ENCODE measurements at places on chromosomes 7 and 10. TPM values are rescaled to one million over a fixed set of nuclear protein-coding genes. Genes with fewer than 3 reads are reported as not detected.

DNA sequence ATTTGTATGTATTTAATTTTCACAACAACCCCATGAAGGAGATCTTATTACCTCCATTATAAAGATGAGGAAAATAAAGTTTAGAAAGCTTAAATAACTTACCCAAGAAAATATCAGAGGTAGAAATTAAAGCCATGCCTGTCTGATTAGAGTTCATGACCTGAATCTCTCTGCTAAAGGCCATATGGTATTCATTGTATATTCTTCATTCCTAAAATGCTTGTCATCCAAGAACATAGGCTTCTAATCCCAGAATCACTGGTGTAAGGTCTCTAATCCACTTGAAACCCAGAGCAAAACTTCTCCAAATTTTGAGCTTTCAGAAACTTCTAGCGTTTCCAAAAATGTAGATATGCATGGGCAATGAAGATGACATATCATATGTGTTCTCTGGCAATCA lies 72.3 kb upstream of the YAE1 start:
- no peak overlapping the region for H3K27ac ChIP-seq
- no peaks in the 10 kb centered on the region for H3K36me3 ChIP-seq
- DNase-seq = no peak
- peaks cover 1% of the 10 kb centered on the region for H3K27me3 ChIP-seq
- no peaks in the 10 kb centered on the region for H3K4me1 ChIP-seq
- H3K4me3 ChIP-seq = no peak overlapping the region

GRCh38 chr7:50450590-50451032 lies 461 bp upstream of the FIGNL1 start:
- peaks cover 2% of the 10 kb centered on the region for H3K4me1 ChIP-seq
- no peak for DNase-seq
- H3K27ac ChIP-seq = no peak overlapping the region
- H3K36me3 ChIP-seq = no peaks in the 10 kb centered on the region

GRCh38 chr10:1609648-1609970 lies 127.7 kb downstream of the ADARB2 start:
- no peaks in the 10 kb centered on the region for H3K36me3 ChIP-seq
- no peak overlapping the region for H3K4me3 ChIP-seq
- H3K4me1 ChIP-seq = peaks cover 4% of the 10 kb centered on the region
- no peak overlapping the region for H3K27ac ChIP-seq
- no peak for DNase-seq

- peaks cover 13% of the 10 kb centered on the region for H3K27me3 ChIP-seq
- DNase-seq = no peak
- no peaks in the 10 kb centered on the region for H3K36me3 ChIP-seq
- H3K27ac ChIP-seq = no peak overlapping the region
- peaks cover 33% of the 10 kb centered on the region for H3K4me1 ChIP-seq
These were observed 8.5 kb downstream of the RASSF4 start for GRCh38 chr10:44968091-44968490.

DNA sequence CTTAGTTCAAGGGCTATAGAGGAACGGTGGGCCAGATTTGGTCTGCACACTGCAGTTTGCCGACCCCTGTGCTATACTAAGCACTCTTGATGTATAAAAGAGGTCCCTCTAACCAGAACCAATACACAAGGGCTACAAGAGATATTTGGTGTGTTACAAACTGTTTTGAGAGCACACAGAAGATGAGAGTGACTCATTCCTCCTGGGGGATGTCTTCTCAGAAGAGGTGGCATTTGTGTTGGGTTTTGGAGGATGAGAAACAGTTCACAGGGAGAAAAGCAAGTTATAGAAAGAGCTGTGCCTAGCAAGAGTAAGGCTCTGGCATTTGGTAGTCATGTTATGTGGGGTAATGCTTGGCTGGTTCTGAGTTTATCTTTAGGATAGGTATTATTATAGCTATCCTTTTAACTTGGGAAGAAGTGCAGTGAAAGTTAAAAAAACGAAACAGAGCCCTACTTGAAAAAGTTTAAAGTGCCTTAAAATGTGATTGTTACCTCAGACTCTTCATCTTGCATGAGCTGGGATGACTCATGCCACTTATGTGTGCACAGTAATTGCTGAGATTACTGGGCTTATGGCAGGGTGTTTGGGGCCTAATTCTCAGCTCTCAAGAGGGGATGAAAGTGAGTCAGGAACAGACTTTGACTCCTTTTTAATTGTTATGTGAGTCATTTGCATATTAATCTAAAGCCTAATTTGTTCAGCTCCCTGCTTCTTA lies 160.4 kb downstream of the KIF20B start:
- H3K4me3 ChIP-seq = no peak overlapping the region
- H3K4me1 ChIP-seq = no peaks in the 10 kb centered on the region
- no peaks in the 10 kb centered on the region for H3K27me3 ChIP-seq
- H3K36me3 ChIP-seq = no peaks in the 10 kb centered on the region

DNA sequence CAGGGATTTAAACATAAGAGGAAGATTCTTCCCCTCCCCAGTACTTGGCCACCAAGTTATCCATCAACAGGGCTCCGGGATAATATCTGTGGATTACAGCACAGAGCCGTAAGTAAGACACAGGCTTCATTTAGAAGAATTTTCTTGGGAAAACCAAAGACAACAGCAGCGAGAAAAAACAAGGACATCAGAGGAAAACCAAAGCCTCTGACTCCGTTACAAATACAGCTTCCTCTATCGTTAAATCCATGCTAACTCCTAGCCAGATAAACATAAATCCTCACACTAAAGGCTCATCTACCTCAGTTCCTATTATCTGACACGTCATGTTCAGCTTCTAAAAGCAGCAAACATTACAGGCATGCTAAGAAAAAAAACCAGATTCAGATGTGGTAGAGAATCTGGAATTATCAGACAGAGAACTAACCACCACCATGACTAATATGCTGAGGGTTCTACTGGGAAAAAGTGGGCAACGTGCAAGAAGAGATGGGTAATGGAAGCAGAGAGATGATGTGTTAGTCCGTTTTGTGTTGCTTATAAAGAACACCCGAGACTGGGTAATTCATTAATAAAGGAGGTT lies 48.4 kb downstream of the BRI3 start:
- DNase-seq = no peak
- no peaks in the 10 kb centered on the region for H3K27me3 ChIP-seq
- peaks cover 17% of the 10 kb centered on the region for H3K36me3 ChIP-seq

DNA sequence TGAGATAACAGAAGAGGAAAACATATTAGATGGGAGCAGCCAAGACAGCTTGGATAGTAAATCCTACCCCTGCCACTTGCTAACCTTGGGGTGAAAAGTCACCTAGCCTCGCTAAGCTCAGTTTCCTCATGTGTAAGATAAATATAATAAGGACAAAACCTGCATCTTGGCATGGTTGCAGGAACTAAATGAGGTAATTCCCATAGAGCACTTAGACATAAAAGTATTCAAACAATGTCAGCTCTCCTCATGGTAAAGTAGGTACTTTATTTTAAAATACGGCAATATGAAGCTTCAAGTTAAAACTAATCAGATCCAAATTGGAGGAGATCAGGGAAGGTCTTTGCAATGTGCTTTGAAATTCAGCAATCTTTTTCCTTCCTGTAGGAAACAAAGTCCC lies 113.1 kb downstream of the USP6NL start:
- no peak overlapping the region for H3K4me3 ChIP-seq
- no peak for DNase-seq
- no peak overlapping the region for H3K27ac ChIP-seq
- H3K4me1 ChIP-seq = peaks cover 7% of the 10 kb centered on the region

DNA sequence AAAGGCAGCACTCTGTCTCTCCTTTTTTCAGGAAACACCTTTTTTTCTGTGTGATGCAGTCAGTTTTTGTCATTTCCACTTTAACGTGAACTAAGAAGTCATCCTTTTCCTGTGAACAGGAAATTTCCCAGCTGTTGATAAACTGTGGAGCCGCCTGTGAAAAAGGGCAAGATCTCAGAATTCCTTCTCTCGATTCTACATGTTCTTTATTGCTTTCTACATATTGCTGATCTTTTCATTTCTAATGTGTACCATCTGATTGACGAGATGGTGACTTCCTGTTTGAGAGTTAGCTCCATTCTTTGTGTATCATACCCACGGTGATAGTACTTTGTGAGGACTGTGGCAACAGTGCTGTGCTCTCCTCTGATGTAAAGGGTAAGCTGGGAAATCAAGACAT lies 50.4 kb downstream of the ADD3 start:
- no peak for DNase-seq
- H3K27me3 ChIP-seq = no peaks in the 10 kb centered on the region
- peaks cover 32% of the 10 kb centered on the region for H3K4me1 ChIP-seq

GRCh38 chr7:149849174-149849573 lies 11.0 kb downstream of the ZNF862 start:
- no peak overlapping the region for H3K27ac ChIP-seq
- no peaks in the 10 kb centered on the region for H3K4me1 ChIP-seq
- peaks cover 12% of the 10 kb centered on the region for H3K36me3 ChIP-seq
- no peak overlapping the region for H3K4me3 ChIP-seq

DNA sequence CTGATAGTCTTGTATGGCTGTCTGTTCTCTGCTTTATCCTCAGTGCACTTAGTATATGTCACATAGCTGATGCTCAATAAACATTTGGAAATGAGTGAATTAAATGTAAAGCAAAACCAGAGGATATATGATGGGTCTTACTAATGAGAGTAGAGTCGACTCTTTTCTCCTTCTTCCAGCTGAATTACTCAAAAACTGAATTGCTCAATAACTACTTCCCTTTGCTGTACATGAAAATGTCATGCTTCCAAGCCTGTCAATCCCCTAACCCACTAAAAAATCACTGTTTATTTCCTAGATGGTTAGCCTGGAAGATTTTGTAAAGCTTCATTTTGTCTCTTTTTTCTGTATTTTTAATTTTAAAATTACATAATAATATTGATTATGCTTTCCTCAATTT lies 88.0 kb downstream of the OR13A1 start:
- DNase-seq = no peak
- peaks cover 21% of the 10 kb centered on the region for H3K36me3 ChIP-seq
- no peaks in the 10 kb centered on the region for H3K4me1 ChIP-seq
- no peak overlapping the region for H3K27ac ChIP-seq
- peaks cover 1% of the 10 kb centered on the region for H3K27me3 ChIP-seq
- no peak overlapping the region for H3K4me3 ChIP-seq

DNA sequence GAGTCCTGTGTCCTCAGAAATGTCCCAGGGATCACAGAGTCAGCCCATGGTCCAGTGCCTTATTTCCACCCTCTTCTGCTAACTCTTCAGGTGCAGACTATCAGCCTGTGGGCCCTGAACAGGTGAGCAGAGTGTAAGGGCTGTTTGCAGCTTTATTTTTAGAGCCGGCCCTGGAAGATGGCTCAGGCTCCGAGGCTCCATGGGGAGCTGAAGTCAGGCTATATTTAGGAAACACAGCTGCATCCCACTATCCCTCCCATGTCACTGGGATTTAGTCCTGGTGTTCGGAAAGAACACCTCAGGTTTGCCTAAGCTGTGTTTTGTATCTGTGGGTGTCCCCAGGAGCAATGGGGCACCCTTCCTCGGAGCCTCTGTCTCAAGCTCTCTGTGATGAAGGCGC lies 126.9 kb downstream of the RPS24 start:
- no peaks in the 10 kb centered on the region for H3K36me3 ChIP-seq
- peaks cover 3% of the 10 kb centered on the region for H3K4me1 ChIP-seq
- no peaks in the 10 kb centered on the region for H3K27me3 ChIP-seq
- no peak for DNase-seq

PRPS1L1 gene
- total RNA-seq = not detected

DNA sequence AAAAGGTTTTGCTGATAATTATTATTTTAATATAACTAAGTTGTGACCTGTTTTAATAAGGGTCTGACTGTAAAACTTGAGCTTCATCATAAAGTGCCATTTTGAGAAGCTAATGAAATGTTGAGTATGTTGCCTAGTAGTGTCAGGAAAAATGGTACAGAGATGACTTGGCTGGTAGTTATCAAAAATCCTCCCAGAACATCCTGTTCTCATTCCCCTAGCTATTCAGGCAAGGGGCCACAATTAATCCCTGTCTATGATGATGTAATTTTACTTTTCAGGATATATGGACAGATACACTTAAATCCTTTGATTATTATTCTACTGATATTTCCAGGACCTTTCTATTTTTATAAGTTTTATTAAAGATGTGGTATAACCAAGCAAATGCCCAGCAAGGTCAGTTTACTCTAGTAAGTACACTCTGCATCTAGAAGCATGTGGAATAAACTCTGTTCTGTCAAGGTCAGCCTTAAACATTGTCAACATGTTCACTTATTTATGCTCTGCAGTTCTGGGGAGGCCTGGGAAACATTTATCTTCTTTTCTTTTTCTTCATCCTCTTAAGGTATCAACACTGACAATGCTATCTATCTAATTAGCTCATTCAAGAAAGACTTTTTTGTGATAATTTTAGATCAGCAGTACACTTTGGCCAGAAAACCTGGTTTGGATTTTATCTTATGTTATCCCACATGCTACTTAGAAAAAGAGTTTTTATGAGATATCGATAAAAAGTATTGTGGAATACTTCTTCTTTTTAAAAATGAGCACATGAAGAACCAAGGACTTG lies 32.1 kb downstream of the BTRC start:
- no peaks in the 10 kb centered on the region for H3K27me3 ChIP-seq
- DNase-seq = no peak
- no peaks in the 10 kb centered on the region for H3K36me3 ChIP-seq
- no peak overlapping the region for H3K4me3 ChIP-seq
- H3K4me1 ChIP-seq = no peaks in the 10 kb centered on the region

- H3K36me3 ChIP-seq = no peaks in the 10 kb centered on the region
- DNase-seq = no peak
- no peak overlapping the region for H3K27ac ChIP-seq
- peaks cover 6% of the 10 kb centered on the region for H3K27me3 ChIP-seq
- H3K4me1 ChIP-seq = no peaks in the 10 kb centered on the region
These were observed 68.0 kb upstream of the ZNF438 start for GRCh38 chr10:31099664-31100063.

- peaks cover 8% of the 10 kb centered on the region for H3K36me3 ChIP-seq
- peaks cover 13% of the 10 kb centered on the region for H3K4me1 ChIP-seq
- peaks cover 4% of the 10 kb centered on the region for H3K27me3 ChIP-seq
- no peak overlapping the region for H3K27ac ChIP-seq
- peak overlapping the region; percentile 81 for H3K4me3 ChIP-seq
These were observed 1.6 kb downstream of the FAM133B start for GRCh38 chr7:92588561-92588960.

DNA sequence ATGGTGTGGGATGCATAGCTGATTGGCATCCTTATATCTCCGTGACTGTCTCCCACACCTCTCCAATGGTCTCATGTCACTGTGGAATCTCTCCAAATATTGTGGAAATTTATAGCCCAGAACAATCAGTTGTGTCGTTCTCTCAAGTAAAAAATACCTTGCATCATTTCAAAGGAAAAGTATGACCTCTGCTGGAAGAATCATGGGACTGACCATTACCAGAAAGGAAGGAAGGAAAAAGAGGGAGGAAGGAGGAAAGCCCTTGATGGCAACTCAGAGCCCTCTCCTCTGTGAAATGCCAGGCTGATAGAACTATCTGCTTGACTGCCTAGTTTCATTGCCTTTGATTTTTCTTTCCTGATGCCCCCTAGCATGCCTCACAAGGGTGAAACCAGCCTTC lies 76.3 kb downstream of the FOXI2 start:
- H3K36me3 ChIP-seq = no peaks in the 10 kb centered on the region
- no peaks in the 10 kb centered on the region for H3K4me1 ChIP-seq
- DNase-seq = no peak
- H3K27me3 ChIP-seq = no peaks in the 10 kb centered on the region
- H3K27ac ChIP-seq = no peak overlapping the region

Data from endothelial cell (in vitro differentiated cells).